Amygdala (tissue), 56 donors: ENCODE measurements at places on chromosomes 7 and 10.

- DNase-seq: no peak
Observed at GRCh38 chr7:83837683-83838082, 188.7 kb upstream of the SEMA3E start.

GRCh38 chr7:23680414-23681405 is 711 bp downstream of the FAM221A start:
- peak; percentile 43 for DNase-seq

DNA sequence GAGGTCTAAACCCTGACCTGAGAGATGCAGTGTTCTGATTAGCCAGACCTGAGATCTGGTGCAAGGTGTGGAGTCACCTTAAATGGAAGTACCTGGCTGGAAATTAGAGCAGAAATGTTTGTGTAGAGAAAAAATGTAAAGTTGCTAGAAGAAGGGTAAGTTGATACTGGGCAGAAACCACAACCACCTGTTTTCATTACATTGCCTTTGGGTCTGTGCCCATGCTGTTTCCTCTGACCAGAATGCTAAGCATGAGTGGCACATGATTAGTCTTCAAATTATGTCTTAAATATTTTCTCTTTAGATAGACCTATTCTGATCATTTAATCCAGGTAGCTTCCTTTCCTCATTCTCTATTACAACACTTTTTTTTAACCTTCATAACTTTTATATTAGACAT is 69.0 kb downstream of the CASD1 start:
- DNase-seq: no peak

DNA sequence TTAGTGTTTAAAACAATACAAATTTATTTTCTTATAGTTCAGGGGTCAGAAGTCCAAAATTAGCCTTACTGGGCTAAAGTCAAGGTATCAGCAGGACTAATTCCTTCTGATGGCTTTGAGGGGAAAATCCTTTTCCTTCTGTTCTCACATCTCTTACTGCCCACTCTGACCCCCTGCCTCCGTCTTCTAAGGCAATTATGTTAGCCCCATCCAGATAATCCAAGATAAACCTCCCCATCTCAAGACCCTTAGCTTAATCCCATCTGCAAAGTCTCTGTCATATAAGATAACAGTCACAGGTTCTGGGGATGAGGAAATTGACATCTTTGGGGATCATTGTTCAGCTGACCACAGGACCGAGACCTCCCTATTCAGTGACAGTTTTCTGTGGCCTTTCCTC is 22.3 kb downstream of the MACROH2A2 start:
- DNase-seq: no peak

GRCh38 chr10:124546957-124547646 is 85.5 kb downstream of the LHPP start:
- no peak for DNase-seq

DNA sequence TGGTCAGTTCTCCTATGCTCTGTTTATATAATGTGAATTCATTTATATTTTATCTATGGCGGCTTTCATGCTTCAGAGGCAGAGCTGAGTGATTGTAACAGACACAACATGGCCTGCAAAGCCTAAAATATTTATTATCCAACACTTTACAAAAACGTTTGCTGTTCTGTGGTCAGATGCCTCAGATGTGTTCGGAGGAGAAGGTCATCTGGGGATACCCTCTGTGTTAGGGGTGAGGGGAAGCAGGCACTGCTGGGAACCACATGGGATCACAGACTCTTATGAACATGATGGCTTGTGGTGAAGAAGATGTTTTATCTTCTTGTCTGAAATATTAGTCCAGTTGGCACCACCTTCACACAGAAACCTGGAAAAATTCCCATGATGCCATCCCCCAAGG is 203.4 kb downstream of the PHTF2 start:
- DNase-seq: no peak

DNA sequence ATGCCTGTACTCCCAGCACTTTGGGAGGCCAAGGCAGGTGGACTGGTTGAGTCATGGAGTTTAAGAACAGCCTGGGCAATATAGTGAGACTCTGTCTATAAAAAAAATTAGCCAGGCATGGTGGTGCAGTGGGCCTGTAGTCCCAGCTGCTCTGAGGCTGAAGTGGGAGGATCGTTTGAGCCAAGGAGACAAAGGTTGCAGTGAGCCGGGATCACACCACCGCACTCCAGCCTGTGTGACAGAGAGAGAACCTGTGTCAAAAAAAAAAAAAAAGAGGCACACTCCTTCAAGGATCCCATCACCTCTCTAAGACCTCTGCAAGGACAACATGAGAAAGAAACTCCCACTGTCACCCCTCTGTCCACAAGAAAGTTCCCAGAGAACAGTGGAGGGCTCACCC is 4.4 kb downstream of the NAT16 start:
- DNase-seq: no peak

DNA sequence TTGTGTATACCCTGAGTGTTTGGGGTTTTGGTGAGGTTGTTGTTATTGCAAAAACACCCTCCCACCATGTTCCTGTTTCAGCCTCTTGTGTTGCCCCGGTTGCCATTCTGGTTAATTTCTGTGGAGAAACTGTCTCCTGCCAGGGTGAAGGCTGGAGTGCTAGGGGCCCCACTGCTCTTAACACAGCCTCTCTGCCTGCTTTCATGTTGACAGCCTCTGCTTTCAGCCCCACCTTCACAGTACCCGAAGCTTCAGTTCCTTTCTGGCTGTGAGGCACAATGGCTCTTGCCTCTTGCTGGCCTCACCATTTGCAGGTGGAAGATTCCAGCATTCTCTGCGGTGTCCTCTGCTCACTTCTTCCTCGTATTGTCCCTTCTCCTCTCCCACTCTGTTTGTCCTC is 19.2 kb downstream of the SLC18A2 start:
- no peak for DNase-seq

DNA sequence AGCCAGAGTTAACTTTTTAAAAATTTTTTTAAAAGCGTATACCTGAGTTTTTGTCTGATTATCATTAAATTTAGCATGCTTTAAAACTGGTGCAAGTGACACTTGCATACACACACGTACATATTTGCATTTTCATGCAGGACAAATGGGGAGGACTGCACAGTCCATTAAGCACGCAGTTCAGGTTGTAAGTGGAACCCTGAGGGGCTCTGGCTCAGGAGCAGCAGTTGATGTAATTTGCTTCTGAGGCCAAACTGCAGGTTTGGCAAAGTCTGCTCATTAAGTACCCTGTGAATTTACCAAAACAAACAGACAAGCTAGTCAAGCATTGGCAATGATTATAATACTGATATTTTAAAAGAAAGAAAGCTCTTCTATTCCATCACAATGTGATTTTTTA is 215.8 kb upstream of the PFKP start:
- no peak for DNase-seq

- DNase-seq: no peak
Observed at GRCh38 chr10:103854265-103854685, 1.1 kb downstream of the SH3PXD2A start.

DNA sequence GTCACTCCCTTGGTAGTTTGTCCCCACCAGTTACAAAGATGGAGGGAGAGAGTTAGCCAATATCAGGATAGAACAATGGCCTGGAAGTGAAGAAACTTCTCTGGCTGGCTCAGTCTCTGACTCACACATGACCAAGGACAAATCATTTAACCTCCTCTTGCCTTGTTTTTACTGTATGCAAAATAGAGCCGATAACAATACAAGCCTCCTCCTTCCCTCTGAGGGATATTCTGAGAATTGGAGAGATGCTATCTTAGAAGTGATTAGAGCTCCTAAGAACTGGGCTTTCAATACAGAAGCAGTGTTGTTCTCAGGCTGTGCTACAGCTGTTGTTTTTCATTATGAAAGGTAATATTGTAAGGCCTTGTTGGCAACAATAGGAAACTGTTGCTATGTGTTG is 87.7 kb upstream of the EGR2 start:
- DNase-seq: no peak

DNA sequence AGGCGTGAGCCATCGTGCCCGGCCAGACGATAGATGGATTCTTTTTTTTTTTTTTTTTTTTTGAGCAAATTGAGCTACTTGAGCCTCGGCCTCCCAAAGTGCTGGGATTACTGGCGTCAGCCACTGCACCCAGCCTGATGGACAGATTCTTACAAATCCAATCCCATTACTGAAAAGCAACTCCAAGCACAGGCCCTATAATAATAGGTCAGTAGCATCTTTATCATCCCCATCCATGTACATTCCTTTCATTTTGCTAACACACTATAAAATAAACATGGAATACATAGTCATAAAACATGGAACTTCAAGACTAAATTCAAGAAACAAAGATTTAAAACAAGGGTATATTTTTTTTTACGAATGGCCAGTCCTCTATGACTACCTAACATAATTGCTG is 16.0 kb upstream of the RSBN1L start:
- DNase-seq: no peak

DNA sequence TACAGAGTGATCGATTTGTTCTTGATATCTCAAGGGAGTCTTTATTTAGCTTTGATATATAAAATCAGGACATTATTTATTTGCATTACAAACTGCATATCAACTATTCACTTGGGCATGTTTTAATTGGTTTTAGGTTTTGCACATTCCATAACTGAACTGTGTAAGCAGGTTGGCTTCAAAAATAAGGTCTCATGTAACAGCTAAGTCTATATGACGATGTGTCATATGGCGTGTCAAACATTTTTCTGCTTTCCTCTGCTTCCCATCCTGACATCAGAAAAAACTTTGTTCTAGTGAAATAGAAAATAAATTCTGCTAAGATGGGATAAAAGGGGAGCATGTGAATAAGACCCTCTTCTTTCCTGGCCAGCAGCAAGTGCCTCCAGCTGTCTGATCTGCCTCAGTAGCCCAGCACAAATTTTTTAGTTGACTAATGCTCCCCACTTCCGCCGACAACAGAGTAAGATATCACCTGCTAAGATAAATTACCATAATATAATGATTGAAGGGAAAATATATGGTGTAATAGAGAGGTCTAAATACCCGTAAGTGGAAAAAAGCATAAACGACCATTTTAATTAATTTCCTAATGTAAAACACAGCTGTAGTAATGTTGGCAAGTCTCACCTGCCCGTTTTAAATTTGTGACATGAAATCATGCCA is 180.5 kb downstream of the TAX1BP1 start:
- DNase-seq: no peak

GRCh38 chr10:132133449-132134240 is 53.1 kb upstream of the DPYSL4 start:
- DNase-seq: no peak

GRCh38 chr7:95407751-95408150 is 11.6 kb upstream of the PON3 start:
- no peak for DNase-seq

GRCh38 chr10:47020471-47020870 is 109.2 kb downstream of the PTPN20 start:
- DNase-seq: no peak

DNA sequence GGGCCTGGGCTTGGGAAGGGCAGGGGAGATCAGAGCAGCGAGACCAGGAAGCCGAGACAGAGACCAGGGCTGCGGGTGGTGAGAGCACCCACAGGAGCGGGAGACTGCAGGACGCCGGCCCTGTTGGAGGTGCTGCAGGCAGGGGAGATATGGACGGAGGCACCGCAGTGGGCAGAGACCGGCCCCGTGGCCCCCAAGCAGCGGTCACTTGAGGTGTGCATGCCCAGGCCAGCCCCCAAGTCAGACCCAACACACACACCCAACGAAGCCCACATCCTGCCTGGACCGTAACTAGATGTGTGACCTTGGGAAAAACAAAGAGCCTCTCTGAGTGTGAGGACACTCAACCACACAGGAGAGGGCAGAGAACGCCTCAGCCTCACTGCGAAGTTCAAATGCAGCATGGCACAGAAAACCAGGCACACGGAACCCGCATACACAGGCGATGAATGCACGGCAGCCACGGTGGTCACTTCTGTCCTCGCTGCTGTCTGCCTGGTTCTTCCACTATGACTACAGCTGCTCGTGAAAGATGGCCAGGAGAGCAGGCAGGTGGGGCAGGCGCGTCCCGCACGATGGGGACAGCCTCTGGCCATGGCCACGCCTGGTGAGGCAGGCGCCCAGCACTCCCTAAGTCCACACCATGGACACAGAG is 214.7 kb downstream of the MAD1L1 start:
- DNase-seq: no peak

GRCh38 chr10:79230328-79230830 is 116.9 kb upstream of the PPIF start:
- no peak for DNase-seq

GRCh38 chr7:132757783-132758182 is 181.5 kb upstream of the PLXNA4 start:
- no peak for DNase-seq

GRCh38 chr10:125057158-125058001 is 103.0 kb downstream of the CTBP2 start:
- peak; percentile 84 for DNase-seq

DNA sequence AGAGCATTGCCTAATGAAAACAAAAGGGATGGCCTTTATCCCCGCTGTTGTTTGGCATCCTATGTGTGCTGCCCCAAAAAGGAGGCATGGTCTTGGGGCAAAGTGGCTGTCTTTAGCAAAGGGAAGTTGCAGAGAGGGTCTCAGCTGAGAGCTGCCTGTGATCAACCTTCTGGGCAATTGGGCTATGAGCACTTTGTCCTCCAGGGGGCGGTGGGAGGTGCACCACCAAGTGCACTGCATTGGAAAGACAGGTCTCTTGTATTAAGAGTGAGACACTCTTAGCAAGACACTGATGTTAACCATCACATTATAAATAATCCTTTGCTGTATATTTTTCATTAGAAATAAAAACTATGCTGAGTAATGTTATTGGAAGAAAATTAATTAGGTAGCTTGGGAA is 314.8 kb downstream of the POM121L12 start:
- no peak for DNase-seq

- no peak for DNase-seq
Observed at GRCh38 chr10:86110156-86110786, 256.3 kb downstream of the GRID1 start.

- DNase-seq: no peak
Observed at GRCh38 chr7:93366816-93367215, 134.7 kb downstream of the VPS50 start.

- no peak for DNase-seq
Observed at GRCh38 chr7:39623732-39624441, 515 bp downstream of the RALA start.

DNA sequence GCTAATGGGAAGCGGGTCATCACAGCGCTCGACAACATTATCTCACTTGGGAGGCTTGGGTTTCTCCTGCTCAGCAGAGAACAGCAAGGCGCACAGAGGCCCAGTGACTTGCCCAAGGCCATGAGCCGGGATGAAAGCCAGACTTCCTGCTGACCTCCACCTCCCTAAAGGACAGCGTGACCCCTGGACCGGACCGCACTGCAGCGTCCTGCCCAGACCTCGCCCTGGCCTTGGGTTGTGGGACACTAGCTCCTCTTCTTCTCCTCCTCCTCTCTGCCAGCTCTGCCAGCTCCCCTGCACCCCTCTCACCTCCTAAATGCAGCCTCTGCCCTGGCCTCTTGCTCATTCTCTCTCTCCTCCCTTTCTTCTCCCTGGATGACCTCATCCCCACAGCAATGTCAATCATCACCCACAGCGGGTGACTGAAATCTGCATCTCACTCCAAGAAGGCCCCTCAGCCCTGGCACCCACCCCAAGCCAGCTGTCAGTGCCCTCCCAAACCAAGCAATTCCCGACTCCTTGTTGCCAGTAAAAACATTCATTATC is 19.4 kb downstream of the SPOCK2 start:
- no peak for DNase-seq

DNA sequence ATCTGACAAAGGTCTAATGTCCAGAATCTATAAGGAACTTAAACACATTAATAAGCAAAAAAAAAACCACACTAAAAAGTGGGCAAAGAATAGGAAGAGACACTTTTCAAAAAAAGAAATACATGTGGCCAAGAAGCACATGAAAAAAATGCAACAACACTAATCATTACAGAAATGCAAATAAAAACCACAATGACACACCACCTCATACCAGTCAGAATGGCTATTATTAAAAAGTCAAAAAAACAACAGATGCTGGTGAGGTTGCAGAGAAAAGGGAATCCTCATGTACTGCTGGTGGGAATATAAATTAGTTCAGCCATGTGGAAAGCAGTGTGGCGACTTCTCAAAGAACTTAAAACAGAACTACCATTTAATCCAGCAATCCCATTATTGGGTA is 119.0 kb downstream of the LMBR1 start:
- no peak for DNase-seq
